ENCODE measurements at places on chromosomes 13 and 19.

GRCh38 chr13:99895444-99896368 is 75.9 kb downstream of the ZIC5 start:
- no peak for DNase-seq

DNA sequence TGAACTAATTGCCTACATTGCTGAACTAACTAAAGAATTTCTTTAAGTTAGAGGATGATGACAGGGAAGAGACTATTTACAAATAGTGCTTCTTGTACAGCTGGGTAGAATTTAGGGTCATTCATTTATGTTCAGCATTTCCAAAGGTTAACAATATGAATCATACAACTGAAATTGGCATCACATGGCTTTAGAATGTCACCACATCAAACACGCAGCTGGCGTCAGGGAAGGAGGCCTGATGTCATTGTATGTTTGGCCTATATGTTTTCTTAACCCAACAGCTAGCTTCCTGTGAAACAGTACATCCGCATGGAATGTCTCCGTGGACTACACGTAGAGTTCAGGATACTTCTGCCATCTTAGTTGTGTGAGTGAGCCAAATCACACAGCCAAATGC is 99.0 kb upstream of the TNFSF11 start:
- DNase-seq = no peak

DNA sequence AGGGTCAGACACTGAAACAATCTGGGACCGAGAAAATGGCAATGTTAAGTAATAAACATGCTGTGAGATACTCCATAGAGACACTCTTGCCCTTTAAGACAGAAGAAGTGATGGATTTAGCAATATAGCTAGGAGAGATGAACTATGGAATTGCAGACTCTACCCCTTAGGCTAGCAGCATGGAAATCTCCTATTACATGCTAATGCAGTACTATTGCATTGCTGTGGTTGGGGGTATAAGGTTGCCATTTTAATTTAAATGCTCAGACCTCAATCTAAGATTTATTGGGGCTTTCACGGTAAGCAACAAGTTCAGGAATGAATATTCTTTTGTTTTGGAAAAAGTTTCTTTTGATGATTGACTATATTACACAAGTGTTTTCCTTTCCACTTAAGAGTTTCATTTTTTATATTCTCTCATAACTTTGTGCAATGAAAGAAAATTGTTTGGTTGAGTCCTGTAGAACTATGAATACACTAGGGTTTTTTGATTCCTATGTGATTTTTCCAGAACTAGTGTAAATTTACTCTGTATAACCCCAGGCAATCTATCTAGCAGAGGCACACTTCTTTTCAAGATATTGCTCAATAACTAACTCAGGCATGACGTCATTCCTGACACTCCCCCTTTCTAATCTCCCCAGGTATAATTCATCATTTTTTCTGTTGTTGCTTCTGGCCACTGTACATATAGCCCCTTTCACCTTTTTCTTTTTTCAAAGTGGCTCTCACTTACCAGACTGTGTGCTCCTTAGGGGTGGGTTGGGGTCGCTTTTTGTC is 394.7 kb upstream of the KLF12 start:
- no peak for DNase-seq

DNA sequence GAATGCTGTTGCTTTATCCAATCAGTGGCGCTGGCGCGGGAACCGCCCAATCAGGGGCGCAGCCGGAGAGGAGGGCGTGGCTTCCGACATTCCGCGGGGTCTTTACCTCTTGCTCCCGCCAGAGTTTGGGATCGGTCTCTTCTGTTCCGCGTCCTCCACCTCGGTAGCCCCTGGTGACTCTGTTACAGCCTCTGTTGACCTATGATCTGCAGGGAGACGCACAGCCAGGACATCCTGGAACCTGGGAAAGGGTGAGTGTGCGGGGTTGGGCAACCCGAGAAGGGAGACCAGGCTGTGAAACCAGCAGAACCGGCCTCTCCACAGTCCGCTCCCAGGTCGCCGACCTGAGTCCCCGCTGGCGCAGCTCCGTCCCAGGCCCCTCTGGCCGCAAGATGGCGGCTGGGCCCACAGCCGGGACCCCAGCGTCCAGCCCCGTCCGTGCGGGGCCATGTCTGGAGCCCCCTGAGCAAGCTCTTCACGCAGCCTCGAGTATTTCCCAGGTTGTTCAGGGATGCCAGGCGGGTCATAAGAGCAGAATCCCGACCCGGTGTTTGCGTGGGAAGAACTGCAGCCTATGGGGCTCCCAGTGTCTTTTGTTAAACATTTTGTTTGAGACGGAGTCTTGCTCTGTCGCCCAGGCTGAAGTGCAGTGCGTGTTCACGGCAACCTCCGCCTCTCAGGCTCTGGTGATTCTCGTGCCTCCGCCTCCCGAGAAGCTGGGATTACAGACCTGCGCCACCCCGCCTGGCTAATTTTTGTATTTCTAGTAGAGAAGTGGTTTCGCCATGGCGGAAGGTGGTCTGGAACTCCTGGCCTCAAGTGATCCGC is 4.4 kb upstream of the ZNF681 start:
- peak; percentile 79 for DNase-seq

DNA sequence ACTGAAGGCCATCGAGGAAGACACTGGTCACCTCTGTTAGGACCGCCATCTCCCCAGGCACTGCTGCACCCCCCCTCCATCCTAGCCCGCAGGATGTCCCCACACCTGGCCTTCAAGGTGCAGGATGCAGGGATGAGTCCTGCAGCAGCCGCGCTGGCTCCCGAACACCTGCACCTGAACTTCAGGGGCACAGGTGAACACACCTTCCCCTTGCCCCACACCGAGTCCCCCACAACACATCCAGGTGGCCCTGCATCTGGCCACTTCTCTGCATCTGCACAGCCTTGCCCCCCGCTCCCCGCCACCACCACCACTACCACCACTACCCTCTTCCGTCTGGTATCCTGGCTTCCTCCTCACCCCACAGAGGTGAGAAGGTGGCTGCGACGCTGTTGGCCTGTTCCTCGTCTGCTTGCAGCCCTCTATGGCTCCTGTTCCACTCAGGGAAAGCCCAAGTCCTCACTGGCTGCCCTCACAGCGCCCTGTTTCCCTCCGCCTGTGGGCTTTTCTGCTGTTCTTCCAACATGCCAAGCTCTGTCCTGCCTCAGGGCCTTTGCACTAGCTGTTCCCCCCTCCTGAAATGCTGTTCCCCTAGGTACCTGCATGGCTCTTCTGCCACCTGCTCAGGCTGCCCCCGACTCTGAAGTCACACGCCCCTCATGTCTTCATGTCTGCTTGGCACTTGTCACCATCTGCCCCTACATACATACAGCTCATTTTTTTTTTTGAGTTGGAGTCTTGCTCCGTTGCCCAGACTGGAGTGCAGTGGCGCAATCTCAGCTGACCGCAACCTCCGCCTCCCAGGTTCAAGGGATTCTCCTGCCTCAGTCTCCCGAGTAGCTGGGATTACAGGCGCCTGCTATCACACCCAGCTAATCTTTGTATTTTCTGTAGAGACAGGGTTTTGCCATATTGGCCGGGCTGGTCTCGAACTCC is 1.4 kb upstream of the CERS1 start:
- no peak for DNase-seq

DNA sequence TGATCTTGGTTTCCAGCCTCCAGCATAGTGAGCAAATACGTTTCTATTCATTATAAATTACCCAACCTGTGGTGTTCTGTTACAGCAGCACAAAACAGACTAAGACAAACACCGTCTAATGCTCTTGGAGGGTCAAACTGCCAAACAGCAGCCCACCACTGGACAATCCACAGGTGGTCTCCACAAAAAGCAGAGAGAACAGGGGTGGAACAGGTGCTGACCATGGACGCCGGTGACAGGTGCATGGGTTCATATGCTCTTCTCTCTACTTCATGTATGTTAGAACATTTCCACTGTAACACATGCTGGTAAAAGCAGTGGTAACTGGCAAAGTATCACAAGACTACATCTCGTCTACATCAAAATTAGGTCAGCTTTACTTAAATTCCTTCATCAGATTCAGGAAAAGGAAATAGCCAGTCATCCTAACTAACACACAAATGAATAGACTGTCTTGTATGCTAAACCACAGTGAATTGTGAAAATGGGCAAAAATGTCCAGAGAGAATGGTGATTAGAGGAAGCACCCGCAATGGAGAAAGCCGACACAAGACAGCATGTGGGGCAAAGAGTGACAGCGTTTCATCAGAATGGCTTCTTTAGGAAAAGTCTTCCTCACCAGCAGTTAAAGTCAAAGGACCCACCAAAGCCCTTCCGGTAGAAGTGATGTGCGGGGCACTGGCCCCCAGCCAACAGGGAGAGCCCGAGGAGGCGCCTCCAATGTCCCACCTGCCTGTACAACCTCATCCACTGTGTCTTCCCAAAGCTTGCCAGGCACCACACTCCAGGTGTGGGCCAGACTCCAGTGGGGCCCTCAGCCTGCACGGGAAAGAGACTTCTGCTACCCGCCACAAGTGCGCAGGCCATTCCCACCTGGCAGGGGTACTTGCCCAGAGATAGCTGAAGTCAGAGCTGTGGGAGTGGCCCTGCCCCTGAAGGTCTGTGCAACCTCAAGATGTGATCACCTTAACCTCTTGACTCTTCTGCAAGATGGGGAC is 6.5 kb downstream of the CARS2 start:
- no peak for DNase-seq

GRCh38 chr13:74409551-74409950 is 275.3 kb upstream of the KLF12 start:
- DNase-seq = no peak

- DNase-seq = no peak
These were observed 2.5 kb upstream of the GARIN5A start for GRCh38 chr19:50478901-50479715.

DNA sequence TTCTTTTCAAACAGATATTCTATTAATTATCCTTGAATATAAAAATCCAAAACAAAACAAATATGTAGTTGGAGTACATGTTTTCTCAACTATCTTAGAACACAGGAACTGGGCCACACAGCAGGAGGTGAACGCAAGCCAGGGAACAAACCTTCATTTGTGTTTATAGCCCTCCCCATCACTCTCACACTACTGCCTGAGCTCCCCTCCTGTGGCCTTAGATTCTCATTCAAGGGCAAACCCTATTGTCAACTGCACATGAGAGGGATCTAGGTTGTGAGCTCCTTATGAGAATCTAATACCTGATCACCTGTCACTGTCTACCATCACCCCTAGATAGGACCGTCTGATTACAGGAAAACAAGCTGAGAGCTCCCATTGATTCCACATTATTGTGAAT is 427.1 kb upstream of the PRR20A start:
- no peak for DNase-seq

- peak; percentile 10 for DNase-seq
These were observed 230.2 kb downstream of the TDRD3 start for GRCh38 chr13:60627071-60627686.

DNA sequence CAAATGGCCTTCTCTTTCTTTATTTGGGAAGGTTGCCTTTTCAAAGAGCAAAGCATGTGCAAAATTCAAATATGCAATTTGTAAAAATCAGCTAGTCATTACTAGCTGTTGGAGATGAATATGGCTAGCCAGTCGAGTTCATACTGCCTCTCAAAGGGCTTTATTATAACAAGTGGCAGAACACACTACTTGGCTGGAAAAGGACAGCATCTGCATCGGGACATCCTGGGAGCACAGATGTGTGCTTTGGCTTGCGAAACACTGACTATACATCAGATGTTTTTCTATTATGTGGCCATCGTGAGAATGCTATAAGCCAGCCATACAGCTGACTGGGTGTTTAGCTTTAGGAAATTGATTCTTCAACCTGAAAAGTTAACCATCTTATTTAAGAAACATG is 424.2 kb downstream of the KCTD12 start:
- DNase-seq = no peak

DNA sequence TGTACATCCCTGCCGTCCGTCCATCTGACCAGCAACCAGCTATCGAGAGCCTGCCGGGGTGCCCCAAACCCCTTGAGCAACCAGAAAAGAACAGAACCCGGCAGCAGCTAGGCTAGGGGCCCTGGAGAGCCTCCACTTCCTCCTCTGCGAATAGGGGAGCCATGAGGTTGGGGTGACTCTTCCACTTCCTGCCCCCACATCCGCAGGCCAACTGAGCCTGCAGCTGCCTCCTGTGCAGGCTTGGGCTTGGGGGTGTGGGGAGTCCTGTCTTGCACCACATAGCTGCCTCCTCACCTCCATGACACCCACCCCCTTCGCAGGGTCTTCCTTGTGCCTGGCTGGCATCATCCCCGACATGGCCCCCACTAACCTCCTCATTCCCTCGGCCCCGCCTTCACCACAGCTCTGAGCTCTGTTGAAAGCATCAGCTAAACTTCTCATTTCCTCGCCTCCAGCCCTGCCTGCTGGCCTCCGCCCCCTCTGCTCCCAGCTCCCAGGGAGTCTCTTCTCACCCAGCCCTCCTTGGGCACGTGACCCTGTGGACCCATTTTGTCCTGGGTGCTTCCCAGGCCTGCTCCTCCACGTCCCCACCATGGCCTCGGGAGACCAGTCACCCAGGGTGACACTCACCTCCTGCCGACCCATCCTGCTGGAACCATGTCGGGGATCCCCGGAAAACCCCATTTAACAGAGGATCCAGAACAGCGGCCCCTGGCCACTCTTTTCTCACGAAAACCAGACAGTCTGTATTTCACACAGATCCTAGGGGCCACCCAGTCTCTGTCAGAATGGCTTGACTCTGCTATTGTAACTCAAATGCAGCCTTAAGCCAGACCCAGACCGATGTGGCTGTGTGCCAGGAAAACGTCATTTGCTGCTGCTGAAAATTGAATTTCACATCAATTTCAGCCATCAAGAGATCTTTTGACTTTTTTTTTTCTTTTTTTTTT is 50.4 kb downstream of the MYO9B start:
- DNase-seq = peak; percentile 72

- no peak for DNase-seq
These were observed 20.7 kb upstream of the ZNF507 start for GRCh38 chr19:32324631-32325285.

DNA sequence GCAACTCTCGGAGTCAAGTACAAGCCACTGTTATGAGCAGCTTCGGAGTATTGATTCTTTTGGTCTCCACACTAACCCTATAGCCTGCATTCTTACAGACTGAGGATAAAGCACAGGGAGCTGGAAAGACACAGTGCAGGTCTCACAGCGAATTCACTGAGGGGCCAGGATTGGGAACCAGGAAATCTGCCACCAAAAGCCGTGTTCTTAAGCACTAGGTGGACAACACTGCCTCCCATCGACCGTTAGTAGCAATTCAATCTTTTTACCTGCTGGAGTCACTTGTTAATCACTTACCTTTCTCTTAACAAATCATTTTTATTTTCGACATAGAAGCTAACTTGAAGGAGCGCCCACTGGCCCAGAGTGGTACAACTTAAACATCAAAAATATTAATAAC is 6.3 kb downstream of the PMIS2 start:
- no peak for DNase-seq

- no peak for DNase-seq
These were observed 195.7 kb upstream of the IPO5 start for GRCh38 chr13:97757807-97758206.

DNA sequence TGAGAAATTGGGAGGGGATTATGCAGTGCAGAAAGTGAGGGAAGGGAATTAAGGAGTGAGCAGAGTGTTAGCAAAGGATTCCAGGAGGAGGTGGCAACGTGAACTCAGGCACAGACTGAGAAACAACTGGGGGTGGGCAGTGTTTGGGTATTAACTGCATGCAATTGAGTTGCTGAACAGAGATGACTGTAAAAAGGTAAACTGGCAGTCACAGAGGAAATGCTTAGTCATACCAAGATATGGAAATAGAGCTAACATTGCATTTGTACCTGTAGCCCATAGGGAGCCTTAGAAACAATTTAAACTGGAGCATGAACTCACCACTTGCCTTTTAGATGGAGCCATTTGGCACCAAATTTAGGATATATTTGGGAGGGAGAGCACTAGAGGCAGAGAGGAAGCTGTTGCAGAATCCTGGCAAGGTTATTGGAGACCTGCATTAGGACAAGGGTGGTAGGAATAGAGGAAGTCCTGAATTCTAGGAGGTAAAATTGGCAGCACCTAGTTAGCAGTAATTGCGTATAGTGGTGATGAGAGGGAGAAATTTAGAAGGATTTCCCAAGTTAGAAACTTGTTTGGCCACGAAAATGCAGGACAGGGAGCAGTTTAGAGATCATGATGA is 100.6 kb upstream of the FRY start:
- DNase-seq = peak; percentile 14

Measured in activated naive CD4-positive, alpha-beta T cell treated with anti-CD3 and anti-CD28 coated beads, Interleukin-2, amount 50 U/mL, for 72 hours (primary cell).